ENCODE measurements at places on chromosomes 1 and 21.

GRCh38 chr1:234844479-234845031, 234.6 kb upstream of the IRF2BP2 start:
- DNase-seq: no peak

GRCh38 chr1:153265457-153265856, 6.0 kb downstream of the LORICRIN start:
- no peak for DNase-seq

- no peak for DNase-seq
Measured at GRCh38 chr1:162215902-162216301, 146.4 kb downstream of the NOS1AP start.

- no peak for DNase-seq
Measured at GRCh38 chr1:185741551-185741950, 7.4 kb downstream of the HMCN1 start.

GRCh38 chr1:60880202-60880601, 202.2 kb upstream of the NFIA start:
- DNase-seq: no peak

DNA sequence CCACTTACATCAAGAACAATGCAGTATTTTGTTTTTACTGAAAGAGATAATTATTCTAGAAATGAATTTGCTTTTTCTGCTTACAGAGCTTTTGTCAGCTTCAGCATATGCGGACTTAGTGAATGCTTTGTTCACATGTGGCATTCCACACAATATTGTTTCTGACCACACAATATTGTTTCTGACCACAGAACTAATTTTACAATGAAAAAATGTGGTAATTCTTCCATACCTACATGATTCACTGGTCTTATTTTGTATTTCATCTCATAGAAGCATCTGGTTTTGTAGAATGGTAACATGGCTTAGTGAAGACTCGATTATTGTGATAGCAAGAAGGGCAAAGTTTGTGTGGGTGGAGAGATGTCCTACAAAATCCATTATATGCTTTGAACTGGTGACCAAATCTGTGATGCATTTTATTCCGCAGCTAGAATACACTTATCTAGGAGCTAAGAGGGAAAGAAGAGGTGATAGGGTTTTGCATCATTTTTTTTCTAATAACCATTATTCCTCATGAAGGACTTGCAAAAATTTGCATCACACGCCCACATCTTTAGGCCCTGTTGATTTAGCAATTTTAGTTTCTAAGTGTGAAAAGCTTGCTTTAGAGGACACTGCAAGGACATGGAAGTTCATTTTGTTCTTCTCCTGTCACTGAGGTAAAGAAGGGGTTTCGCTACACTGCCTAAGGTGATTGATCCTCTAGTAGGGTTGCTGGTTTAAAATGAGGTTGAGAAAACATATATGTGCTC, 75.3 kb downstream of the HLX start:
- DNase-seq: no peak
